ENCODE measurements at places on chromosomes 2 and 18.

DNA sequence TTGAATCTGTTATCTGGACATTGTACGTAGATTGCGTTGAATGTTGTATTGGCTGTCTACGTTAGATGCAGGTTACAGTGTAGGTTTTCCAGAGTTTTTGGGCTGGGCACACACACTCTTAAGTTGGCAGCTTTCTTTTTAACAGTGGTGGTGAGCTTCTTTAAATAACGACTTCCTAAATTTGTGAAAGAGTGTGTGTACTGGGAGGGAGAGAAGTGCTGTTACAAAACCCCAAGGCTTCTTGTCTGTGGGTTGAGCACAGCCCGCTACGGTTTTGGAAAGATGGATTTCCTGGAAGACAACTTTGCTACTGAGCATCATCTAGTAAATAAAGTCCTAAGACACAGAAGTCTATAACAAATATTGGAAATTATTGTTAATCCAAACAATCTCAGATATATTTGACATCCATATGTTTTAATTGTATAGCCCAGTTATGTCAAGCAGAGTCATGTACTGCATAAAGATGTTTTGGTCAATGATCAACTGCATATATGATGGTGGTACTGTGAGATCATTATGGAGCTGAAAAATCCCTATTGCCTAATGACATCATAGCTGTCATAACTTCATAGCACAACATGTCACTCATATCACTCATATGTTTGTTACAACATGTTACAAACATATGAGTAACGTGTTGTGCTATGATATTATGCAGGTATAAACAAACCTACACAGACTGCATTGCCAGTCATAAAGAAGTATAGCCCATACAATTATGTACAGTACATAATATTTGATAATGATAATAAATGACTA is 7.9 kb upstream of the THUMPD2 start:
- no peak for DNase-seq

DNA sequence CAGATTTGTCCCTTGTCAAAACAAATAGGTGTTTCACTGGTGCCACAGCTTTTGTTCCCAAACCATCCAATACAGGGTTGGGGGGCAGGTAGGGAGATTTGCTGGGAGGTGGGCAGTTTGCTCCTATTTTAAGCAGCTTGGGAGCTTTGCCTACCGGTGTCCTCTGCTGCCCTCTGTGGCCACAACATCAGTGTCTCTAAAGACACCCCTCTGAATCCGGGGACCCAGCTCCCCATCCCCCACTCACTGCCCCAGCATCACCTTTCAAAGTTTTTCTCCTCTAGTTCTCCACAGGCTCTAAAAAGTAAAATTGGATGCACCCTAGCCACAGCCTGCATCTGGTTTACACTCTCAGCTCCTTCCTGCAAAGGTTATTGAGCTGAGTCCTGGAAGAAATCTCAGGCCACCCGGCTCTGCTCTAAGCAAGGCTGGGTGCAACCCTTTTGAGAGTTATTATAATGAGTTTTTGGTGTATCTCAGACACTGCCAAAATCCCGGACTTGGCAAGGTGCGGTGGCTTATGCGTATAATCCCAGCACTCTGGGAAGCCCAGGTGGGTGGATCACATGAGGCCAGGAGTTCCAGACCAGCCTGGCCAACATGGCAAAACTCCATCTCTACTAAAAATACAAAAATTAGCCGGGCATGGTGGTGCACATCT is 2.9 kb upstream of the EPAS1 start:
- DNase-seq, result peak; percentile 74

- DNase-seq, result no peak
These were observed 219.0 kb downstream of the ANAPC1 start for GRCh38 chr2:111665011-111665410.

- no peak for DNase-seq
These were observed 263.5 kb downstream of the INSIG2 start for GRCh38 chr2:118351796-118352195.

- no peak for DNase-seq
These were observed 128.5 kb downstream of the STK39 start for GRCh38 chr2:168118733-168119514.

GRCh38 chr2:157333304-157334047 is 7.9 kb upstream of the ERMN start:
- DNase-seq, result no peak

- DNase-seq, result no peak
These were observed 6.2 kb downstream of the ODC1 start for GRCh38 chr2:10441948-10442347.

GRCh38 chr2:85644909-85645308 is 23.1 kb downstream of the SFTPB start:
- DNase-seq, result peak; percentile 28

DNA sequence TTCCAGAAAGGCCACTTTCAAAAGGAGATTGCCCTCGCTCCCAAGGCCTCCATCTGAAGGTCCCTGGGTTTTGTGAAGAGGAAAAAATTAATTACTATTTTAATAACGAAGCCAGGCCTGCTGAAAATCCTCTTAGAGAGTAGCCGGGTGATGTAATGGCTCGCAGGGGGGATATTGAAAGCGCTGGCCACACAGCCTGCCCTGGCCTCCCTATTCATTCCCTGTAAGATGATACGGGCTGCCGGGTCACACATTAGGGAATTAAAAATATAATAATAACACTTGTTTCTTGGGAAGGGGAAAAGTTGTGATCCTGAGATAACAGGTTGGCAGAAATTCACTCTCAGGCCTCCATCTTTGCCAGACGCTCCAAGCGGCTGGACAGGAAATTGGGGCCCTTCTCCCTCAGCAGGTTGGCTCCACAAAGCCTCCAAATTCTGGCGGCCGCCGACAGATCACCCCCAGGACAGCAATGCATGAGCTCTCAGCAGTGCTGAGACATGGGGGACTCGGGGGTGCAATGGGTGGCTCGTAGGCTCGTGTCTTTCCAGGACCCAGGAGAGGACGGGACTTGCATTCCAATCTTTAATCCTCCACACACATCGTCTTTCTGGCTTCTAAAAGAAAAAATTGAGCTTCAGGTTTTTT is 299.9 kb upstream of the SALL3 start:
- DNase-seq, result no peak

GRCh38 chr18:78924786-78925540 is 54.7 kb upstream of the SALL3 start:
- peak; percentile 75 for DNase-seq

DNA sequence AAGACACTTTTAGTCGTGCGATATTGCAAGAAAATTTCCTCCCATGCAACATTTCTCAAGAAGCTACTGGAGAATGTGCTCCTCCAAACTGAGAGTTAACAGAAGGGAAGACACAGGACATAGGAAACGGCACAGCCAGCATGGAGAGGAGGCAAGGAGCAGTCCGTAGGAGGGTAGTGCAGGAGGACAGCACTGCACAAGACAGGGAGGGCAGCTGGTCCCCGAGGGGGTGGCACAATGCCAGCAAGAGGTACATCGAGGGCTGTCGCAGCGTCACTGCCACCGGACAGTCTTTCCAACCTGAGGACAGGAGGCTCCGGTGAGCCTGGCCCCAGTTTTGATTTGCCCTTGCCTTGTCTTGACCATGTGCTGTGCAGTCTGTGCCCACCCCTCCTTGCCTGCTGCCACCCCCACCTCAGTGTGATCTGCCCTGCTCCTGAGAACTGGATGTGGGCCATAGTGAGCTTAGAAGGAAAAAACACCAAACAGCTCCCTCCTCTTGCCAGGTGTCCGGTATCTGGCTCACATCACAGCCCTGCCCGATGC is 81.6 kb upstream of the LAPTM4A start:
- no peak for DNase-seq

- no peak for DNase-seq
These were observed 13.2 kb downstream of the ASB18 start for GRCh38 chr2:236250909-236251579.

DNA sequence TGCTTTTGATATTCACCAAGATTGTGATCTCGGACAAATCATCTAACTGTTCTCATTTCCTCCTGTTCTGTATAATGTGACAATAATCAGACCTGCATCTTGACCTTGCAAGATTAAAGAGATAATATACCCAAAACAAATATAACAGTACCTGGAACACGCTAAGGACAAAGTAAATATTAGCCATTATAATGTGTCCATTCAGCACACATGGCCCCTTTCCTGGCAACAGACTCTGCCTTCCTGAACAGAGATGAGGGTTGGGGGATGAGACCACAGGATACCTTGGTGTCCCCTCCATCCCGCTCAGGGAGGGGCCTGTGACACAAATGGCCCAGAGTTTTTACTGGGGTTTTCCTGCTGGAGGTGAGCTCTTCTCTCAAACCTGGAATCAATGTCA is 143.4 kb upstream of the SERPINE2 start:
- no peak for DNase-seq

GRCh38 chr2:83014462-83014861 is 1444.6 kb downstream of the SUCLG1 start:
- no peak for DNase-seq

DNA sequence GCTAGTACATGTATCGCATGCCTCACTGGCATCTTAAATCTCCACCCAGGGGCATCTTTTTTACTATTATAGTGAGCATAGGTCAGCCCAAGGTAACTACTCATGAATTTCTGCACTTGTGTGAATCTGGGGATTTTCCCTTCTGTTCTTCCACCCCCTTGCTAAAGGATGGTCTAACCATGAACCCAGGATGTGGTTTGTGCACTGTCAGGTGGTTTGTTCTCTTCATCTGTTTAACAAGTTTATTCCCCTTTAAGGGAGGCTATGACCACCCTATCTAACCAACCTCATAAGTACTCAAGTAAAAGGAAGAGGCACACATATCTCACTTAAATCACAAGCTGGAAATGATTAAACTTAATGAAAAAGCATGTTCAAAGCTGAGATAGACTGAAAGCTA is 243.0 kb downstream of the RPRM start:
- no peak for DNase-seq

GRCh38 chr2:85191157-85191556 is 58.0 kb downstream of the TCF7L1 start:
- DNase-seq, result no peak

- DNase-seq, result no peak
These were observed 9.9 kb downstream of the FHL2 start for GRCh38 chr2:105388971-105389381.

DNA sequence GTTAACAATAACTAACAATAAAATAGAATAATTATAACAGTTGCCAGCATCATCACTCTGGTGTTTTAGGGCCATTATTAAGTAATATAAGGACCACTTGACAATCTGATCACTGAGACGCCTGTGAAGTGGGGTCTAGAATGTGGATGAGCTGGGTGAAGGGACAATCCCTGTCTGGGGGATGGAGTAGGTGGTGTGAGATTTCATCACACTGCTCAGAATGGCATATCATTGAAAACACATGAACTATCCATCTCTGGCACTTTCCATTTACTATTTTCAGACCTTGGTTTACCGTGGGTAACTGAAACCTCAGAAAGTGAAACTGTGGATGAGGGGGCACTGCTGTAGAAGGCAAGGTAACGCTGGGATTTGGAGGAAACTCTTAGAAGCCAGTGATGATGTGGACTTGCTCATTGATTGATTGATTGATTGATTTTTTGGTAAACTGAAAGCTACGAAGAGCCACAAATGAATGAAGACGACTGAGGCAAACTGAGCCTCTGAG is 204.4 kb upstream of the TWIST2 start:
- DNase-seq, result no peak

- no peak for DNase-seq
These were observed 429.5 kb downstream of the CCDC85A start for GRCh38 chr2:56613254-56613653.

DNA sequence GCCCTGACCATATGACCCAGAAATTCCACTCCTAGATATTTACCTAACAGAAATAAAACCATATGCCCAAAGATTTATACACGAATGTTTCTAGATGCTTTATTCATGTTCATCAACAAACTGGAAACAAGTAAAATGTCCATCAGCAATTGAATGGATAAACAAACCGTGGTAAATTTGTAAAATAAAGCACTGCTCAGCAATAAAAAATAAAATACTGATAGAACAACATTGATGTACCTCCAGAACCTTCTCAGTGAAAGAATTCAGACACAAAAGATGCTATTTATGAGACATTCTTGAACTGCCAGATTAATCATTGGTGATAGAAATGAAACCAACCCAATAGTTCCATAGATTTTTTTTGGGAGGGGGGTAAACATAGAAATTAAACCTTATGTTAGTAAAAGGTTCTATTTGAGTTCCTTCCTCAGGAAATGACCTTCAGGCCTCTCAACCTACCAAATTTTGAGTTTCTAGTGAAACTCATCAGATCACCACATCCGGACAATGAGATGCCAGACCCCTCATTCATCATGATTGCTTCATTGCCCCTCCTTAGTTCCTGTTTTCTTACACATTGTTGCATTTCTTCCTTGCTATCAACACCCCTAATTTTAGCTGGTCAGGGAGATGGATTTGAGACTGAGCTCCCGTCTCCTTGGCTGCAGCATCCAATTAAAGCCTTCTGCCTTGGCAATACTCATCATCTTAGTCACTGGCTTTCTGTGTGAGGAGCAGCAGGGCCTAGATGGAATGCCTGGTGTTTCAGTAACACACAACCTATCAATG is 203.5 kb downstream of the LPIN1 start:
- DNase-seq, result no peak

- DNase-seq, result no peak
These were observed 189.9 kb upstream of the NDUFV2 start for GRCh38 chr18:8912348-8913326.

DNA sequence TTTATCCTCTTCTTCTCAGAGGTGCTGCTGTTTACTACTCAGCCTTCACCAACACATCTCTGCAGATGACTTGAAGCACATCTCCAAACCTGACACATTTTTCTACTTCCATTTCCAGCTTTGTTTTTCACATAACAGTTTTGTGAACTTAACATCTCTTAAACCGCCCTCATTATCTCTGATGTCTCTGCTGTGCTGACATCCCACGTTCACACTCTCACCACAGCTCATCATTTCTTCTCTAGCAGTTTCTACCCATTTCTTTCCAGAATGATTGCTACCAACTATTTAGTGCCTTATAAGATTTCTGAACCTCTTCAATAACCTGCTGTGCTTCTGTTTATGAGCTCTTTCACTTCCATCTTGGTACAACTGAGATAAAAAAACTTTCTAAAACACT is 238.0 kb downstream of the PTPRM start:
- DNase-seq, result no peak

DNA sequence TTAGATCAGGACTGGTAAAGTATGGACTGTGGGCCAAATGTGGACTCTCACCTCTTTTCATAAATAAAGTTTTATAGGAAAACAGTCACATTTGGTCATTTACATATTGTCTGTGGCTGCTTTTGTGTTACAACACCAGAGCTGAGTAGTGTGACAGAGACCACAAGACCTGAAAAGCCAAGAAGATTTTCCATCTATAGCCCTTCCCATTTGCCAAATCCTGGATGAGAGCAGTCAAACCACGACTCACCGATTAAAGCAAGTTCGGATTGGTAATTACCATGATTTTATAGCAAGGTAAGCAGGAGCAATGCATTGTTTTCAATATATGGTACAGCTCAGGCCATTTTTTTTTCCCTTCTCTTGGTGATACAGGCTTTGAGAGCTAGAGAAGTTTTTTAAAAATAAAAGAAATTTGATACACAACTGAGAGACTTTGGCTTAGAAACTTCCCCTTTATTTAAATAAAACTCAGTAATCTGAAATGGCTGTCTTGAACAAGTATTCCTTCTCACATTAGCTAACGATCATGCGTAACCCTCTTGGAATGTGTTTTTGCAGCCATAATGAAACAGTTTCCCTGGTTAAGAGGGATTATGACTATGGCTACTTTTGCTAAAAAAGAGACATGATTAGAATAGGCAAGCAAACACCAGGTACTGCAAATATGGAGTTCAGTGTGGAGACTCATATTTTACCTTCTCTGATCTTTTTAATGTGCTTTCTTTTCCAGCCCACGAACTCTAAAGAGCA is 9.5 kb upstream of the MALL start:
- no peak for DNase-seq

GRCh38 chr18:2340335-2340734 is 231.0 kb downstream of the METTL4 start:
- no peak for DNase-seq
